Smooth muscle cell of the umbilical artery (primary cell): ENCODE measurements at places on chromosomes 1 and 21. TPM values are rescaled to one million over a fixed set of nuclear protein-coding genes. Genes with fewer than 3 reads are reported as not detected.

The ICOSLG gene
- total RNA-seq: under 0.01 and 0.46 TPM in 2 replicates

The BEND5 gene
- 0.60 and 1.2 TPM in 2 replicates for total RNA-seq

The CYP4X1 gene
- total RNA-seq: not detected in 2 replicates

The EPB41 gene
- 20.2 and 23.0 TPM in 2 replicates for total RNA-seq

The USP33 gene
- 79.0 and 87.9 TPM in 2 replicates for total RNA-seq

The TBX19 gene
- total RNA-seq: 0.60 and 0.89 TPM in 2 replicates

The IL20 gene
- not detected in 2 replicates for total RNA-seq

The FMO3 gene
- total RNA-seq: not detected in 2 replicates

The AMIGO1 gene
- total RNA-seq: 1.0 and 2.1 TPM in 2 replicates

The TRAF3IP3 gene
- not detected in 2 replicates for total RNA-seq

The LTN1 gene
- 40.4 and 47.6 TPM in 2 replicates for total RNA-seq

The NHLH1 gene
- total RNA-seq: not detected in 2 replicates

The AMY1A gene
- not detected in 2 replicates for total RNA-seq

The KIAA1614 gene
- total RNA-seq: 2.1 and 3.0 TPM in 2 replicates

The A3GALT2 gene
- not detected in 2 replicates for total RNA-seq

The DISC1 gene
- total RNA-seq: 5.3 and 6.7 TPM in 2 replicates

The PGLYRP4 gene
- not detected in 2 replicates for total RNA-seq

The HPCA gene
- not detected in 2 replicates for total RNA-seq

The PRAMEF13 gene
- total RNA-seq: not detected in 2 replicates

The LYSMD1 gene
- total RNA-seq: 4.8 and 8.0 TPM in 2 replicates

The SPRR3 gene
- total RNA-seq: not detected in 2 replicates

The ENTREP3 gene
- 10.7 and 16.5 TPM in 2 replicates for total RNA-seq

The KCND3 gene
- total RNA-seq: 0.14 TPM in 1 of 2 replicates, not detected in the other

The HIPK1 gene
- total RNA-seq: 21.4 and 27.3 TPM in 2 replicates

The KRTAP13-2 gene
- total RNA-seq: not detected in 2 replicates

The ZBTB40 gene
- total RNA-seq: 10.1 and 12.6 TPM in 2 replicates

The PLA2G5 gene
- not detected in 2 replicates for total RNA-seq

The FBLIM1 gene
- total RNA-seq: 99.2 and 141 TPM in 2 replicates
